GM23338 (cell line): ENCODE measurements at places on chromosomes 6 and 20. TPM values are rescaled to one million over a fixed set of nuclear protein-coding genes. Genes with fewer than 3 reads are reported as not detected.

- DNase-seq = no peak
Observed at GRCh38 chr6:17972978-17973622, 14.3 kb downstream of the KIF13A start.

DNA sequence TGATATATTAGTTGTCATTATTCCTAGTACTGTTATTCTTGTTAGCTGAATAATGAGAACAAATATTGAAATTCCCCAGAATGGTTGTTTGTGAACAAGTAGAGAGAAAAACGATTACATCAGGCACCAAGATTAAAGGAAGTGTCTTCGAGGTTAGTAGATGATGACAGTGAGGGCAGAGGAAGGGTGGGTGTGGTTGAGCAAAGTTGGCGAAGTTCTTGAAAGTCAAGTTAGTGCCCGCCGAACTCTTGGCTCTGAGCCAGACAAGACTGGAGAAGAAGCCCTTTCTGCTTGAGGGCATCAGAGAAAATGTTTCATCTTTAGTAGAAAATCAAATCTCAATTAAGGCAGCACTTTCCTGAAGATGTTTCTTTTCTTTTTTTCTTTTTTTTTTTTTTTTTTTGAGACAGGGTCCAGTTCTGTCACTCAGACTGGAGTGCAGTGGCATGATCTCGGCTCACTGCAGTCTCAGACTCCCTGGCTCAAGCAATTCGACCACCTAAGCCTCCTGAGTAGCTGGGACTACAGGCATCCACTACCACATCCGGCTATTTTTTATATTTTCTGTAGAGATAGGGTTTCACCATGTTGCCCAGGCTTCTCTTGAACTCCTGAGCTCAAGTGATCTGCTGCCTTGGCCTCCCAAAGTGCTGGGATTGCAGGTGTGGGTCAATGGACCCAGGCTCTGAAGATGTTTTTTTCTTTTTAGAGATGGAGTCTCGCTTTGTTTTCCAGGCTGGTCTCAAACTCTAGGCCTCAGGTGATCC, 77.1 kb downstream of the SGK1 start:
- no peak for DNase-seq

GRCh38 chr20:34363465-34364222, 571 bp downstream of the ITCH start:
- peak; percentile 50 for DNase-seq

DNA sequence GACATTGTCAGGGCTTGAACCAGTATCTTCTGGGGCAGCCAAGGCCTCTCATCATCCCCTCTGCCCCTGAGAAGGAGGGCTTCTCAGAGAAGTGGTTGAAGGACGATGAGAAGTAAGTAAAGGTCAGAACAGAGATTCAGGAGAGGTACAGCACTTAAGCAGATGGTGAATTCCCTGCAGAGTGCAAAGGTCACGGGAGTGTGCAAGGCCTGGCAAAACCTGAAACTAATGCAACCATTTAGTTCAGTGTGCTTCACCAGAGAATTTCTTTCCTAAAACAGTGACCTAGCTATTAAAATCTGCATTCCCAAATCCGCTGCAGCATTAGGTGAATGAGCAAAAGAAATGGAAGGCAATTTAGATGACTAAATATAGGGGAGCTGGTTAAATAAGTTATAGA, 58.4 kb downstream of the TRERF1 start:
- no peak for DNase-seq

GRCh38 chr20:10523443-10523842, 88.3 kb downstream of the SLX4IP start:
- DNase-seq = no peak

DNA sequence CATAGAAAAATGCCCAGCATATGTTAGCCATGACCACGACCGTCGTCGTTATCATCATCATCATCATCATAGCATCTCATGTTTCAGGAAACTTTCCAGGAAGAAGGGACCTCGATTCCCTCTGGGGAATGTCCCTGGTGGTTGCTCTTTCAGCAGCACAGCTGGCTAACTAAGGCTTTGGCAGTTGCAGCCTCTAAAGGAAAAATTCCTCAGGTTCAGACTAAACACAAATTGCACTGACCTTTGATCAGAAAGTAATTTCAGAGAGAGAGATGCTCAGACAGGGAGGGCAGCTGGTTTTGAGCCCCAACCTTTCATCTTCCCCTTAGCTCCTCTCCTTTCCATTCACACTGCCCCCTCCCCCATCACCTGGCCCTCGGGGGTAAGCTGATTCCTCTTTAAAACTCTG, 5.6 kb upstream of the CFB start:
- peak; percentile 29 for DNase-seq

DNA sequence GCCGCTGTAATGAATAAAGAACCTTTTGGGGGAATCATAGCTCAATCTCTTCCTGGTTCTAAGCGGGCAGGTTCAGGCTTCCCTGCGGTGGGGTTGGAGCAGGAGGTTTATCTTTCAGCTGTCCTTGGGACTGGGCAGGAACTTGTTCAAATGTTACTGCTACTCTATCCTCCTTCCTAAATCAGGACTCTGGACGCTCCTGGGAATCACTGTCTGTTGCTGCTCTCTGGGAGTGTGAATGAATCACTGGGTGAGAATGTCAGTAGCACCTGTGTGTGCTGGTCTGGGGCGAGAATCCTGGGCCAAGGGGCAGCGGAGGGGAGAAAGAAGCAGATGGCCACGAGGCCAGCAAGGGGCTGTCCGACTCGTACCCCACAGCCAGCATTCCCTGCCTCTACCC, 65.4 kb upstream of the ZNFX1 start:
- no peak for DNase-seq

DNA sequence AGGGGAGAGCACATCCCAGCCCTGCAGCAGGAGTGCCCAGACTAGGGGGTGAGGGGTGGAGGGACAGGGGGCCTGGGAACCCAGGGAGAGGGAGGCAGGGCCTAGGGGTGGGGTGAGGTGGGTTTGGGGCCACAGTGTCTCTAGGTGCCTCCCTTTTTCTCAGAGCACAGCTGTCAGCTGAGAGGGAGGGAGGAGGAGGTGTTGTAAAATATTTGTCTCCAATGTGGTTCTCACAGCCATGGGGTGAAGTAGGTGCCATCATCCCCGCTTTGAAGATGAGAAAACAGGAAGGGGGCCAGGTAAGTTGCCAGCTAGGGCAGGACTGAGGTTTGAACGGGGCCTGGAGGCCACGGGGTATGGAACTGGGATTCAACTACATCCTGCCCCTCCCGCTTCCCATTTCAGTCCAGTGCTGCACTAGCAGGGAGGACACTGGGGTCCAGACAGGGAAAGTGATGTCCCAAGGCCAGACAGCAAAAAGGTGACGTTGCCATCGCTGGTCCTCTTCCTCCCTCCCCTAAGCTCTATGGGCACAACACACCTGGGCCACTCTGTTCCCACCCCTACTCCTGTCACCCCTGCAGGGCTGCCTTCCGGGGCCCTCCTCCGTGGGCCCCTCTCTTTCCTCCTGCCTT, 20.3 kb downstream of the PACSIN1 start:
- no peak for DNase-seq

DNA sequence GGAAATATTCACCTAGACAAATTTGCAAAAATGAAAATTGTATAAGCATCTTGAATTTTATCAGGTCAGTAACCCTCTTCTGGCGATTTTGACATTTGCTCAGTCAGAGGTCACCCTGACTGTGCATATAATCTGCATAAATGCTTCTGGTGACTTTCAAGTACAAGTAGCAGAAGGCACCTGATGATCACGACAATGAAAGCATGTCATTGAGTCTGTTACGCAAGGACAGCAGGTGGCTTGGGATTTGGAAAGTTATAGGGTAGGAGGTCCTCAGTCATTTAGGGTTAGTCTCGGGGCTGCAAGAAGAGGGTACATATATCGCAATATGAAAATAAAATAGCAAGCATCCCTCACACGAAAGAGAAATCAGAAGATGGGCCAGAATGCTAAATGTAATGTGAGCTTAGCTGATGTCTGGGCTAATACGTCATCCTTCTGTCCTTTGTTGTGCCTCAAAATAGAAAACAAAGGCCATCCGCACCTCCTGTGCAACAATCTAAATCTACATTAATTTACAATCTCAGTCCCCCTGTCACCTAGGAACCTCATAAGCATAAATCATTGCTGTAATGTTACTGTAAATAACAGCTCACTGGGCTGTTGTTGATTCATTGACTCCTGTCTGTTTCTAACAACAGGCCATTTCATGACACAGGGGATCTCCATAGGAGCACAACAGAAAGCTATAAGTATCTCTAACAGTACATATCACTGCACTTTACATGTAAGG, 155.2 kb upstream of the RSPO3 start:
- DNase-seq = peak; percentile 32

GRCh38 chr6:106513808-106514582, 115.3 kb downstream of the RTN4IP1 start:
- DNase-seq = no peak

DNA sequence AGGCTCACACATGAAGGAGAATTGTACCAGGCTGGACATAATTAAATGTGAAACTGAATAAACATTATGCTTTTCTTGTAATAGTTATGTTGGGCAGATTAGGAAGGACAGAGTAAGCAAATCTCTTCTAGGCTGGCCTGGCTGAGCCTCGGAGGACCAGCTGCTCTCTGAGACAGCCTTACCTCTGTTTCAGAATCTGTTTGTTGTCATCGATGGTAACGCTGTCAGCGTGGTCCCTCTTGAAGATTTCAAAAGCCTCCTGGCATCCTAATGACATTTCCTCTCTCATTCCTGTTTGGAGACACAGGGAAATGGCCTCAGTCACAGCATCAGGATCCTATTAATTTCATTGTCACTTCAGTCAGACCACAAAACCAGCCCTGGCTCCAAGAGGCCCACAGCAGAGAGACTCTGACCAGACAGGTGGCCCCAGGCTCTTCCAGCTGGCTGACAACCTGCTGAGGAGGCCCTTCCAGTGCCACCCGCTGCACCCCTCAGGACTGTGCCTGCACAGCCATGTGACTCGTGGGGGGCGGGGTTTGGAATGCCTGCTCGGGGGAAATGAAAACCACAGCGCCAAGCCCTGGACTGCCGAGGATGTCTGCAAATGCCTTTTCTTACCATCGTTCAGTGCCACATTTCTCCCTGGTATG, 108.5 kb upstream of the KCNK16 start:
- peak; percentile 37 for DNase-seq

DNA sequence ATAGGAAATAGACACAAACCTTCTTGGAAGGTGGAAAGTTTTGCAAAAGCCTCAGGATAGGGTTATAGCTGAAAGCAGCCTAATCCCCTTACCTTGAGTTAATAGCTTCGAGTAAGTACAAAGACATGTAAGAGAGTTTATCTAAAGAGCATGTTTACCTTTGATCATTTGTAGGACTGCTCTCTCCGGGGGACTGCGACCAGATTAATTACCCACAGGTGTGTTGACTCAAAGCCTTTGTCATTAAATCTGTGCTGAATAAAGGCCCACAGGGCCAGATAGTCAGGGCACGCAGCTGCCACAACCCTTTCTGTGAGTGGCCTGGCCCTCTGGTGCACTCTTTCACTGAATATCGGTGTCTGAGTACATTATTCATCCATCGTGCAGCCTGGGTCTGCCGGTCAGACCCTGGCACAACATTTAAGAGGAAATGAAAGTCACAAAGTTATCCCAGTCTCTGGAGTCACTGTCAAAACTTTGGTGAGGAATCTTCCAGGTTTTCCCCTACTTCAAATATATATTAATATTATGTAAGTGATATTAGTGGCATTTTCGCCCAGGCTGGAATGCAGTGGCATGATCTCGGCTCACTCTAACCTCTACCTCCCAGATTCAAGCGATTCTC, 5.4 kb upstream of the MICA start:
- DNase-seq = peak; percentile 35

- peak; percentile 83 for DNase-seq
Observed at GRCh38 chr6:18323935-18324705, 59.8 kb upstream of the DEK start.

GRCh38 chr20:63703471-63703975, 4.3 kb downstream of the ARFRP1 start:
- no peak for DNase-seq

GRCh38 chr20:25129428-25129827, 47.5 kb upstream of the VSX1 start:
- no peak for DNase-seq

- no peak for DNase-seq
Observed at GRCh38 chr6:165167861-165168260, 141.5 kb downstream of the C6orf118 start.

DNA sequence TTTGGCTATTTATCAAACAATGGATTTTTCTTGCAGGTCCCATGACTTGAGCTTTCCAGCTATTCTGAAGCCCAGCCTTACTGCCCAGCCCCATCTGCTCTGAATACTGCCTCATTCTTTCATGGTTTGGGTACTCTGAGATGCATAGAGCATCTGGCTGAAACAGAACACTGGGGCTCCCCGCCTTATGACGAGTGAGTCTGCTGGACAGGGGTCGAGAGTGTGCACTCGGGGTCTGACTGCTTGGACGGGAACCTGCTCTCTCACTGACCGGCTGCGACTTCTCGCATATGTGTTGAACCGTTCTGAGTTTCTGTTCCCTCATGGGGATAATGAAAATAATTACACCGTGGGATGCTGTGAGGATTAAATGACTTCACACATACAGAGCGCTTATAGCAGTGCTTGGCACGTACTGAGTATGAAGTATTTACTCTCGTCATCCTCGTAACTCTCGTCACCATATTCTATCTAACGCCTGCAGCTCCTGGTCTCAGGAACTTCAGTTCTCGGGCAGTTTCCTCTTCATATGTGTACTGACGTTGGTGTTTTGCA, 59.5 kb upstream of the MPC1 start:
- no peak for DNase-seq

GRCh38 chr6:131112249-131112648, 23.0 kb upstream of the AKAP7 start:
- no peak for DNase-seq

- no peak for DNase-seq
Observed at GRCh38 chr6:75384116-75384515, 99.5 kb upstream of the TMEM30A start.

GRCh38 chr6:106360410-106360988, at the start of gene CRYBG1:
CRYBG1 (plus strand) TSS chr6:106360717; CDS start chr6:106360909, 192 bp downstream.
- DNase-seq = peak; percentile 86

GRCh38 chr6:90631046-90631445, 44.2 kb upstream of the MAP3K7 start:
- DNase-seq = no peak

GRCh38 chr6:157488716-157489118, 107.7 kb downstream of the ZDHHC14 start:
- no peak for DNase-seq

- no peak for DNase-seq
Observed at GRCh38 chr6:38482466-38482865, 157.3 kb downstream of the BTBD9 start.

GRCh38 chr6:4381381-4381780, 246.0 kb upstream of the ECI2 start:
- DNase-seq = no peak

COL12A1 gene
- 4.0 and 6.3 TPM in 2 replicates for total RNA-seq

MED20 gene
- 39.3 and 47.2 TPM in 2 replicates for total RNA-seq

CRISP3 gene
- total RNA-seq = not detected in 2 replicates

GMPR gene
- 0.35 and 1.3 TPM in 2 replicates for total RNA-seq

RNF182 gene
- total RNA-seq = 8.1 and 9.8 TPM in 2 replicates

KCNK16 gene
- not detected in 2 replicates for total RNA-seq

SASH1 gene
- 20.8 and 30.2 TPM in 2 replicates for total RNA-seq

FNDC11 gene
- total RNA-seq = 5.3 and 6.5 TPM in 2 replicates

HTR1E gene
- total RNA-seq = 0.19 TPM in 1 of 2 replicates, not detected in the other

HFE gene
- 0.63 and 0.78 TPM in 2 replicates for total RNA-seq

BANF2 gene
- total RNA-seq = not detected in 2 replicates
